Naive thymus-derived CD4-positive, alpha-beta T cell (primary cell): ENCODE measurements at places on chromosomes 7 and 10.

- DNase-seq: no peak
Observed at GRCh38 chr7:94998266-94999068, 91.1 kb downstream of the PPP1R9A start.

DNA sequence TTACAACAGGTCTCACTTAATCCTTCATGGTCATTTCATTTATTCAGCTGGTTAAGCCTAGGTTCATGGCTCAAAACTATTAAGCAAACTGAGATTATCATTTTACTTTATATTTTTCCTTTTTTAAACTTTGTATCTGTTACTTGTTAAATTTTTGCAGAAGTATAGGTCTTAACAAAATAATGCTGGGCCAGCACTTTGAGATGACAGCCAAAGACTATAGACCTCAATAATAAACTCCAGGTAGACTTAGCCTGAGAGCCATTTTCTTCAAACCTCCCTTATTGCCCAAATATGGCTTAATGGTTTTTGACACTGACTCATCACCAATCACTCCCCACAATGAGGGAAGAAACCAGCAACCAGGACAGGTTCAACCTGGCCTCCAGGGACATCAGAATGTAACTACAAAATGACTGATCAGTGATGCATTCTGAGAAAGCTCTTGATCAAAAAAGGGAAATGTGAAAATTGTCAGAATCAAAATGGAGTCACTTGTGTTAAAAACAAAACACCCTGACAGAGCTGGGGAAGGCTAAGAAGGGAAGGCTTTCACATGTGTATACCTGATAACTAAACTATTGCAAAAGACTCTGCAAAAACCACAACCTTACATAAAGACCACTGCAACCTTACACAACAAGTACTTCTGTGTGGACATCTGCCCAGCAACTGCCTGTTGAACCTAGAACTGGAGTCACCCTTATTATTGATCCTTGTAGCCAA lies 2.1 kb upstream of the CCDC126 start:
- no peak for DNase-seq

- no peak for DNase-seq
Observed at GRCh38 chr7:681551-682307, 44.8 kb upstream of the DNAAF5 start.

DNA sequence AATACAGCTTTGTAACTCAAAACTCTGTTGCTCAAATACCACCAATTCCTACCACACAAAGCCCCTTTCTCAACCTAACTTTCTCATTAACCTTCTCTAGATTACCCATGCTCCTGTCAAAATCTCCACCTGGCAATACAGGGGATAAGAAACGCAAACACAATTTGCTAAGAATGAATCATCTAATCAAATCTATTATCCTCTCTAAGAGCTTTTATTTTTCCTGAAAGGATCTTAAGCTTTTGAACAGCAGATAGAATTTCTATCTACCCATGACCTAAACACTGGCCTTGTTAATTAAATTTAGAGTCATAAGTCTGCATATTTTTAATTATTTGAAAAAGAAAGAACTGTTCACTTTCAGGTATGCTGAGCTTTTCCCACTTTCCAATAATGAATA lies 98.3 kb downstream of the HBP1 start:
- no peak for DNase-seq

- no peak for DNase-seq
Observed at GRCh38 chr10:103147645-103148044, 45.4 kb downstream of the NT5C2 start.

DNA sequence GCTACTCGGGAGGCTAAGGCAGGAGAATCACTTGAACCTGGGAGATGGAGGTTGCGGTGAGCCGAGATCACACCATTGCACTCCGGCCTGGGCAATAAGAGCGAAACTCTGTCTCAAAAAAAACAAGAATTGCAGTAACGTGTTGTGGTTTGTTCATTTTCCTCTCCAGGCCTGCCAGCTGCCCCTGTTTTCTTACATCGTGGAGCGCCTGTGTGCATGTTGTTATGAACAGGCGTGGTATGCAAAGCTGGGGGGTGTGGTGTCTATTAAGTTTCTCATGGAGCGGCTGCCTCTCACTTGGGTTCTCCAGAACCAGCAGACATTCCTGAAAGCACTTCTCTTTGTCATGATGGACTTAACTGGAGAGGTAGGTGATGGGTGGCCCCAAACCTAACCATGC lies 52.1 kb downstream of the TRRAP start:
- no peak for DNase-seq

DNA sequence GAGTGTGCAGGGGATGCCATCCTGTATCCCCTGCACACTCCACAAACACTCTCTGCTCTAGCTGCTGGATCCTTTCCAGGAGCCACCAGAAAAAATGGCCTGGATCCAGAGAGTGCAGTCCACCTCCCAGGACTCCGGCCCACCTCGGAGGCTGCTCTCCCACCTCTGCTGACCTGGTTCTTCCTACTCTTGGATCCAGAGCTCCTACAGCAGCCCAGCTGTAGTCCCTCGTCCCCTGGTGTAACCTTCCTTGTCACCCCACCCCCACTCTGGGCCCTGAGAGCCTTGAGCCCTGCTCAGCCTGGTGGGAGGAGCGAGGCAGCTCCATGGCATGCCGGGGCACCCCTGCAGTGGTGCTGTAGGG lies 54.4 kb downstream of the GOLGA7B start:
- DNase-seq: no peak

GRCh38 chr10:54594289-54594688 lies 206.7 kb downstream of the PCDH15 start:
- no peak for DNase-seq
